ENCODE measurements at places on chromosomes 4 and X. TPM values are rescaled to one million over a fixed set of nuclear protein-coding genes. Genes with fewer than 3 reads are reported as not detected.

- DNase-seq, result no peak
These were observed 226.8 kb downstream of the CAMK2D start for GRCh38 chr4:113534711-113535110.

- DNase-seq, result no peak
These were observed 278.1 kb upstream of the ARSJ start for GRCh38 chr4:114257501-114257900.

The CLDN34 gene
- total RNA-seq, result 0.23 TPM

DNA sequence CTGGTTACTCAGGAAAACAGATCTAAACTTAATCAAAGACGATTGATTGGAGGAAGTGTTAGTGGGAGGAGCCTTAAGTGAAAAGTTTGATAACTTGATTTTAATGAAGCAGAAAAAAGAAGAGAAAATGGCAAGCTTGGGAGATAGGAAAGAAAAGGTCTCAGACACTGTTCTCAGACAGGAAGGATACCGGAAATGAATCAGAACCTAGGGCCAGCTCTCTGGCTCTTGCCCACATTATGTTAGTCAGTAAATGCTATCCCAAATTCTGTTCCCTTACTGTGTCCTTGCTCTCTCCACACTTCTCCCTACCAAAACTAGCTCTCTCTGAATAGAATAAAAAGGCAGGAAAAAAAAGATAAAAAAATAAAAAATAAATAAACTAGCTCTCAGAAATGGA, 48.6 kb upstream of the TMEM164 start:
- DNase-seq, result no peak

DNA sequence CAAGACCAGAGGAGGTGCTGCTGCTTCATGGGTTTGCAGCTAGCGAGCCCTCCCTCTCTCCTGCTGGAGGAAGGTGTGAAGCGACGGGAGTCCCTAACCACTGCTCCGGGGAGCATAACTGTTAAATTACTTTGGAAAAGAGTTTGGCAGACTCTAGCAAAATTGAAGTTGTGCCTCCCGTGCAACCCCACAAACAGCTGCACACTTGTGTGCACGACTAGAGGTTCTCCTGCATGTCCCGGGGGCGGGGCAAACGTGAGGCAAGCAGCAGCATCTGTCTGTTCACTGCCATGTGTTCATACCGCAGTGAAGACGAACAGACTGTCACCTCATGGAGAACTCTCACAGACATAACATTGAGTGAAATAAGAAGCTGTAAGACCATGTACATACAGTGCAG, 34.5 kb downstream of the TNIP2 start:
- DNase-seq, result no peak

DNA sequence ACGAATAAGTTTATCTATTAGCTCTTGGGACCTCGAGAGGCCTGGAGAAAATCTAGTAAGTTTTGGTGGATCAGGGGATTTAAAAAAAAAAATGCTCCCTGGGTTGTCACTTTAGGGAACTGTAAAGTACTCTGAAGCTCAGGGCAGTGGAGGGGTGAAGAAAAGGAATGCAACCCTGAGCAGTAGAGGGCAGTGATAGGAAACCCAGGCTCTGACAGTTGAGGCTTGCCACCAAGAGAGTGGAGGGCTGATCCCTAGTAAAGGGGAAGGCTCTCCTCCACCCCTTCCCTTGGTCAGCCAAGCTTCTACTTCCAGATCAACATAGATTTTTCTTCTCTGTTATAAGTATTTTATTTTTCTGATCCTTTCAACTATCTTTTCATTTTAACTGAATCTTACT, 73.1 kb downstream of the FBXO8 start:
- no peak for DNase-seq
